Astrocyte of the cerebellum (primary cell): ENCODE measurements at places on chromosomes 3 and 15.

DNA sequence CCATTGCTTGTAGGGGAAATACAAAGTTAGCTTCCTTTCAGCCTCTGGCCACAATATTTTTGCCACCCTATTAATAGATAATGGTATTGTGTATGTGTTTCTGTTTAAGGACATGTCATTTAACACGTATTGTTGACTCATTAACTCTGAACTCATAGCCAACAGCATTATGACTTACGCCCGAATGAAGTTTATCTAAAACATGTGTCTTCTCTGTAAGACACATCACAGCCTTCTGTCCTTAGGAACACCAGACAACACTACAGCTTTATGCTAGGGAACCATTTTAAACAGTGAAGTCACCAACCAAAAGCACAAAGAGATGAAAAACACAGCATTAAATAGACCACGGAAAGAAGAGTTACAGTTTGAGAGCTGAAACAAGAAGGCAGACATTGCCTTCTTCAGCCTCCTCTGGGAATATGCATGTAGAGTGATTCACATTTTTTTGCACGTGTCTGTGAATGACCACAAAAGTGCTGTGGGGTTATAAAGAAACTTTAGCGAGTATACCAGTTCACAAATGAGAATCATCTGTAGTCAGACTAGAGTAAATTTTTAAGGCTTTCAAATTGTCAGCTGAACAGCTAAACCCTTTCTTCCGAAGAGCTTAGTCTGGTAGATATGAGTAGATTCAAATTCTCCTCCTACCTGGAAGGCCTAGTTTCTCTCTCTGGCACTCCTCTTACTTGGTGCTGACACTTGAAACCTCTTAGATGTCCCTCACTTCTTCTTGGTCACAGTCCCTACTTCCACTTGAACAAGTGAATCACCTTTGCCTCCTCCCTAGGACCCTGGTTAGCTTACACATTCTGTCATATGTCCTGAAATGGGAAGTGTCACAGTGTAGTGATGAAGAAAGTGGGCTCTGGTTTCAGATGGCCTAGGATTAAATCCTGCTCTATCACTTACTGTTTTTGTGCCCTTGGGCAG, 32.2 kb downstream of the MCTP2 start:
- no peak for DNase-seq

DNA sequence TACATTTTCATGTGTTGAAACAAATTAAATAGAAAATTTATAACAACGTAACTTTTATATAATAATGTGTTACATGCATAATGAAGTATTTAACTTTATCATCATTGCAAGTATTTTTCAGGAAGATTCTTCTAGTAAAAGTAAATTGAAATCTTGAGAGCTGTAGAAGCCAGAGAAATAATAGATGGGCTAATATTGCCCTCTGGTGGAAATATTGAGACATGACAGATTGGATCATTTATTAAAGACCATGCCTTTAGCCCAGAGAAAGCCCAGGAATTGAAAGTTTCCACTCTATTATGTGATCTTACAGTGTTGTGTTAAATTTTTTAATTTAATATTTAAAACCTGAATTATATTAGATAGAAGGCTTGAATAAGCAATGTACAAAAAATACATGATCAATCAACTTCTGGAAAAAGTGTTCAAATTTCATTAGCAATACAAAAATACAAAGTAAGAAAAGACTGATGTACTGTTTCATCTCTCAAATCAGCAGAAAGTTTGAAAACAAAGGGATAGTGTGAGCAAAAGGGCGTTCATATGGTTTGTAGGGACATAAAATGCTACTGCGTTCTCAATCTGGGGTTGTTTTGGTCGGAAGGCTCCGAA, 52.7 kb upstream of the SPTSSB start:
- no peak for DNase-seq

- DNase-seq, result no peak
Observed at GRCh38 chr3:4351164-4351855, 48.1 kb downstream of the SETMAR start.

DNA sequence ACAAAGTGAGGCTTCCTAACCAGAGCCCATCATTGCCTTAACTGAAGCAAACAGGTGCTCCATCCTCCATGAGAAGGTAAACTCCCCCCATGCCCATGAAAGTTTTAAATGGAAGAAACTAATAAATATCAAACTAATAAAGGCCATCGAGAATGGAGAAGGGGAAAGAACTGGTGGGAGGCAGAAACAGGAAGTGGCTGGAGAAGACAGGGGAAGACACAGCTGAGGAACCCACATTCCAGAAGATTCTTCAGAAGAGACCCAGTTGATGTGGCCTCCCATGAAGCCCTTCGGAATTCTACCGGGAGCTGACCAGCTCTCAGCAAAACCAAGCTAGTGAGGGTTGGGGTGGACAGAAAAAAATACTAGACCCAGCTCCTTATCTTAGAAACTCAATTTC, 41.6 kb downstream of the SH3BP5 start:
- no peak for DNase-seq

- DNase-seq, result no peak
Observed at GRCh38 chr15:88970232-88970631, 57.1 kb upstream of the MFGE8 start.

DNA sequence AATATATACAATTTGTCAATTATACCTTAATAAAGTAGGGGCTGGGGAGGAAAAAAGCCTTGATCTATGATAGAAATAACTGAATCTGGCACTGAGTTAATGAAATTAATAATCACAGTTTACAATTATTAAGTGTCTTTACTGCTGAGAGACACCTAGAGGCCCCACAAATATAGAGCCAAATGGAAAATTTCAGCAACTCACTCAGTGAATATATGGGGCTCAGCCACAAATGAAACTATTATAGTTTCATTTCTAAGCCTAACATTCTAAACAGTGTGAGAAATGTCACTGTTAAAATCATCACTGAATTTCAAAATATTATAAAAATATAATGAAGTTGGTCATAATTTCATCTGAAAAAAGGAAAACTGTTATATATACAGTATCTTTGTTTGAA, 40.3 kb downstream of the GNB4 start:
- no peak for DNase-seq

DNA sequence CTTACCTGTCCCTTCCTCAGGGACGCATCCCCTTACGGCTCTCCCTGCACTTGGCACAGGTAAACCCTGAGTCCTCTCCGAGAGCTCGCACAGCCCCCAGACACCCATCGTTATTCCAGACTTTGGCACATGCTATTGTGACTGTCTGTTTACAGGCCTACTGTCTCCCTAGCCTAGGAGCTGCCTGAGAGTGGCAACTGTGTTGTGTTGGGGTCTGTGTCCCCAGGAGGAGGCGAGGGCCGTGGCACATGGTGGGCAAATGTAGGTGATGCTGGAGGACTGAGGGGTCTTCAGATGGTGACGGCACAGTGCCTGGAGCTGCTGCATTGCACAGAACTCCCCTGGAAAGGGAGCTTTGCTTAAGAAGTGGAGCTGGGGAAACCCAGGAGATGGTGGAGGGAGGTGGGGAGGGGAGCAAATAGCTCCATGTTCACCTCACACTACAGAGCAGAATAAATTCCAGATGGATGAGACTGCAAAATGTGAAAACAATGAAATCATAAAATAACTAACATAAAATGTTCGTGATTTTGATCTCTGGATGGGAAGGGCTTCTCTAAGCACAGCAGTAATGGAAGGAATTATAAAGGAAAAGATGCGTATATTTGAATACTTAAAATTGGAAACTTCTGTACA, 96.5 kb downstream of the SMAD6 start:
- DNase-seq, result no peak

- DNase-seq, result no peak
Observed at GRCh38 chr3:24149032-24149431, 203.9 kb downstream of the NR1D2 start.

GRCh38 chr3:17231537-17232261, 346.9 kb downstream of the PLCL2 start:
- no peak for DNase-seq

- no peak for DNase-seq
Observed at GRCh38 chr3:103112273-103112672, 677.5 kb downstream of the ZPLD1 start.

DNA sequence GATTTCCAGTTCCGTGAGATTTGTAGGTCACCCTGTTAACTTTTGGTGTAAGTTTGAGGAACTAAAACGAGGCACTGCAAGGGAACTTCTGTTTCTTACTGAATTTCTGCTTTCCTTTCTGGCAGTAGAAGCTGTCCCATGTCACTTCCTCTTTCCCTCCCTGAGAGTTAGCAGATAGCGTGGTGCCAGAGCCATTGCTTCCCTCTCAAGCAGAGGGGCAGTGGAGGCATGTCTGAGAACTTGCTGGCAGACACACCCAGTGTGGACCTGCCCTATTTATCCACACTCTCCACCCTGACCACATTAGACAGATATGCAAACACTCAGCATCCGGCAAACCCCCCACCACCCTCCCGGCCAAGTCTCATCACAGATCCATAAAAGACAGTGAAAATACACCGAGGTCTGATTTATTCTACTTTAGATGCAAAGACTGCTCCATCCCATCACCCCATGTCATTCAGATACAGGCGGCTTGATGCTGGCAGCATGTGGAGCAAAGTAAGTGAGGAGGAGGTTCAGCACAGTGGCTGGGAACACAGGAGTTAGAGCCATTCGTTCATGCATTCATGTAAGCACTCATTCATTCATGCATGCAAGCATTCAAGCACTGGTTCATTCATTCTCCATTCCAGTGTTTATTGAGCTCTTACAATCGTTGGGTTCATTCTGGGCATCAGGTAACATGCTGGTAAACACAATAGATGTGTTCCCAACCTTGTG, 324.7 kb downstream of the SHQ1 start:
- no peak for DNase-seq

DNA sequence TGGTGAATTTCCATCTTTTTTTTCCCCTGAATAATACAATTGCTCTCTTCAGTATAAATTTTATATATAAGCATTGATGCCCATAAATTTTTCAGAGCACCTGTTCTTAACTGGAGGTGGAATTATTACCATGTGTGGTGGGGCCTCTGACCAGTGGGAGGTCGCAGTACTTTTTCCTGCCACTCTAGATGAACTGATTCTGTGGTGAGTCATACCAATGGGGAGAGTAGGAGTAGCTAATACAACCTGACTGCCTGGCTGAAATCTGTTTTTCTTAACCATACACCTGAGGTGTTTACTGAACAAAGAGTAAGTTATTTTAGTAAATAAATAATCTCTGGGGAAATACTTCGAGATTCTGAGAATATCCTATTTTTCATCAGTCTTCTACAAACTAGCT, 67.2 kb downstream of the UNC13C start:
- DNase-seq, result no peak

GRCh38 chr15:71530116-71530515, 280.2 kb upstream of the NR2E3 start:
- DNase-seq, result no peak

GRCh38 chr3:62439176-62439813, 65.9 kb upstream of the FEZF2 start:
- no peak for DNase-seq

DNA sequence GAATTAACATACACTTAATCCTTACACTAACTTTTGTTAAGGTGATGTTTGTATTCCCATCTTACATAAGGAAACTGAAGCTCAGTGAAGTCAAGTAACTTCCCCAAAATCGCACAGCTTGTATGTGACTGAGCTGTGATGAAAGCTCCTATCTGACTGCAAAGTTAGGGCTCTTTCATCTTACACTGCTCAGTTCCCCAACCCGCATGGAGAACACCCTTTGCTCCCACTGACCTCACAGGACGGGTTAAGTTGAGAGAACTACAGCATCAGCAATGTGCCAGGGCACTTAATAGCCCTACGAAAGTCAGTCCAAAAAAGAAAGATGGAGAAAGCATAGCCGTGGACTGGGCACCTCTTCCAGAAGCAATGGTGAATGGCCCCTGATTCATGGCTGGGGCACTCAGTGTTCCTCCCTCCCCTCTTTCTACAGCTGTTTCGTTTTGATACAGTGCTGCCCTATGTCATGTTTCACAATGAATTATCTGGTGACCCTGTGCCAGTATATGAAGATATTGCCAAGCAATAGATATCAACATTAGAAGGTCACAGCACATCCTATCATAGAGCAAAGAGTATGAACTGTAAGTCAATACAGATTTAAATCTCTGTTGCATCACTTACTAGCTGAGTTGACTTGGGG, 38.0 kb downstream of the CADPS start:
- DNase-seq, result no peak

DNA sequence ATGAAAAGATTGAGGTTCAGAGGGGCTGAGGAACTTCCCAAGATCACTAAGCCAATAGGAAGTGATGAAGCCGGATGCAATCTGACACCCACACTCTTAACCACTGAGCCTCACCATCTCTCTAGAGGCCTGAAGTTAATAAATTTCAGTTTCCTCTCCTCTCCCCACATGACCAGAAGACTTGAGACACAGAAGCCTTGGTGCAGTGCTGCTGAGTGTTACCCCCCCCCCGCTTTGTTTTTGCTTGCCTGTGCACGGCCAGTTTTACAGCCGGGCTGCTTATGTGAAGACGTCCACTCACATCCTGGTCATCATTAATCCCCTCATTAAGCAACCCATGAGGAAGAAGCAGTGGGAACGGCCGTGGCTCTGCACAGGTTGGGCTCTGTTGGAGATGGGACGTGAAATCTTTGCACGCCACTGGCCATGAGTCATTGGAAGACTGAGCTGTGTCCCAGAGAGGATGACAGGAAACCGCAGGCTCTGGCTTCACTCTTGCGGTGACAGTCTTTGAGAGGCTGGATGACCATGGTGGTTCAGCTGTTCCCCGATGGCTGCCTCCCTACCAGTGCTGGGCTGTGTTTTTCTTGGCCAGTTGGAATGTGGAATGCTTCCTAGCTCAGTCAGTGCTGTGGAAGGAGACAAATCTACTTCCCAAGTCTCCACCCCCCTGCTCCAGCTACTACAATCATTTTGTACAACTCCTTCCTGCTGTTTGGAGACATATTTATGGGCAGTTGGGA, 232.6 kb upstream of the LRTM1 start:
- peak; percentile 100 for DNase-seq
